ENCODE measurements at places on chromosomes 3 and 15.

GRCh38 chr3:49534581-49535441 lies 19.5 kb upstream of the BSN start:
- no peak for DNase-seq

GRCh38 chr15:40915116-40915661 lies 14.0 kb upstream of the DLL4 start:
- DNase-seq: no peak

- no peak for DNase-seq
These were observed 45.0 kb downstream of the CCR1 start for GRCh38 chr3:46162975-46163555.

DNA sequence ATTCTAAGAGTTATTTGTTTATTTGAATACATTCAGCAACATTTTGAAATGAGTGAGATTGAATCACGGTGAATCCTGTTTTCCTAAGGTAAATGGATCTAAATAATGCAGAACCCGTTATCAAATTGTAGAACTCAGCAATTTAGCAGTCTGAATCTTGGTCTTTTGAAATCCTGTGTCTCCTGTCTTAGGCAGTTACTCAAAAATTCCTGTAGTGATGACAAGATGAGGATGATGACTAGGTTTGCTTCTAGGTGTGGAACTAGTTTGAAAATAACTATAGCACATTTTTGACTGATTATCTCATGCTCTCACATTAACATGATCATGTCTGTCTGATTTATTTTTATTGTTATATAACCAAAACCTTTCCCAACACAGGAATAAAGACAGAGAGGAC lies 115.0 kb downstream of the RAP2B start:
- no peak for DNase-seq

DNA sequence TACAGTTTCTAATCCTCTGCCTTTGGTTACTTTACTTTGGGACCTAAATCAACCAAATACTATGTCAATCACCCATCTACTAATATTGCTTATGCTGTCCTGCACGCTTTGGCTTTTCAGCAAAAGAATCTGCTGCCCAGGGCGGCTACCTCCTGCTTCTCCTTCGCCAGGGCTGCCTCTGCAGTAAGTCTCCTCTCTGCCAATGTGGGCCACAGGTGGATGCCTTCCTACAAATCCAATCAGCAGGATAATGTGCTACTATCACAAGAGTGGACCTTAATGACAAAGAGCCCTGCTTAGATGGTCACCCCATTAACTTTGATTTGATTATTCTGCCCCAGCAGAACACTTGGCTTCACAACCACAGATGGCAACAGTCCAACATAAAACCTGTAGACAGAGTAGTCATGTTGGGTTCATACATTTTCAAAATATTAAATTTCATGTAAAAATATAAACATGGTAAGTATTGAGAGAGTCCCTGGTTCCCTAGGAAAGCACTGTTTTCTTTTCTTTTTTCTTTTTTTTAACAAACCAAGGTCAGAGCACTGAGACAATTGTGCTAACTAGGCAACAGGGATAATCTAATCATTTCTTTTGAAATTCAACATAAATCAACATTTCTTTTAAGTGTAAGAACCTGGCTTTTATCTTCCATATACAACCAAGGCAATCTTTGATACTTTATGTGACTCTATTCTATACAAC lies 298.3 kb downstream of the ZBTB20 start:
- DNase-seq: no peak

GRCh38 chr3:72158639-72159326 lies 373.8 kb upstream of the PROK2 start:
- DNase-seq: no peak

GRCh38 chr3:169133178-169134161 lies 530.0 kb downstream of the MECOM start:
- DNase-seq: peak; percentile 31

GRCh38 chr3:55816794-55817576 lies 329.9 kb upstream of the WNT5A start:
- DNase-seq: no peak

DNA sequence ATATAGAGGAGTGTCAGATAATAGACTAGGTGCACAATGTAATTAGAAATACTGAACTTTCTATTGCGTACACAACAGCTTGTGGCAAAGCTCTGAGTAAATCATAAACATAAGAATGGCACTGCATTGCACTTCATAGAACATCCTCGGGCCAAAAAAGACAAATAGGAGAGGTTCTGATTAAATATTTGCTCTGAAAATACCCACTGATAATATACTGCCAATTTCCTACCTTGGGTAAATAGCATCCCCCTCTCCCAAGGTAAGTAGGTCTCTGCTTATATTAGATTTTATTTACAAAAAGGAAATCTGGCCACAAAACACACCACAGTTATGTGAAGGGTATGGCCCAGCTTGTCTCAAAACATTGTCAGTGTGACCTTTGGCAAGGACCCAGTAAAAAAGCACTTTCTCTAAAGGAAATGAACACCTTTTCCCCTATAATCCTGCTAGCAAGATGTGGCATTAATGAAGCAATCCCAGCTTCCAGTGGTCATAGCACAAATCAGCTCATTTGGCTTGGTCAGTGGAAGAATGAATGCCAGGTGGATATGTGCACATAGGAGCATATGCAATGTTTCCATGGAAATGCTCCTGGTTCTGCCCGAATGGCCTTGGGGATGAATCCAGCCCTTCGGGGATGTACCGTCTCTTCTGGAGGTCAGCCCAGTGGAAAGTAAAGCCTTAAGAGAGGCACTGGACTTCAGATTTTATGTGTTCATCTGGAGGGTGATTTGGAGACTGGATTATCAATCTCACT lies 315.9 kb downstream of the LSAMP start:
- no peak for DNase-seq

DNA sequence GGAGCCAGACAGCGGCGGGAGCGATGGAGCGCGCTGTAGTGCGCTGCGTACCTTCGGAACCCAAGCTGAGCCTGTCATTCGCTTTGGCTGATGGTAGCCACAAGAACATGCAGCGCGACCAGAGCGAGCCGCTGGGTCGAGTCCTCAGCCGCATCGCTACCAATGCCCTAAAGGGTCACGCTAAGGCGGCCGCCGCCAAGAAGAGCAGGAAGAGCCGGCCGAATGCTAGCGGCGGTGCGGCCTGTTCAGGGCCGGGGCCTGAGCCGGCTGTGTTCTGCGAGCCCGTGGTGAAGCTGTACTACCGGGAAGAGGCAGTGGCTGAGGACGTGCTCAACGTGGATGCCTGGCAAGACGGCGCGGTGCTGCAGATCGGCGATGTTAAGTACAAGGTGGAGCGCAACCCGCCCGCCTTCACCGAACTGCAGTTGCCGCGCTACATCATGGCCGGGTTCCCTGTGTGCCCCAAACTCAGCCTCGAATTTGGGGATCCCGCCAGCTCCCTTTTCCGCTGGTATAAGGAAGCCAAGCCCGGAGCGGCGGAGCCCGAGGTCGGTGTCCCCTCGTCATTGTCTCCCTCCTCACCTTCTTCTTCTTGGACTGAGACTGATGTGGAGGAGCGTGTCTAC lies 498 bp downstream of the PDE12 start:
- peak; percentile 38 for DNase-seq

DNA sequence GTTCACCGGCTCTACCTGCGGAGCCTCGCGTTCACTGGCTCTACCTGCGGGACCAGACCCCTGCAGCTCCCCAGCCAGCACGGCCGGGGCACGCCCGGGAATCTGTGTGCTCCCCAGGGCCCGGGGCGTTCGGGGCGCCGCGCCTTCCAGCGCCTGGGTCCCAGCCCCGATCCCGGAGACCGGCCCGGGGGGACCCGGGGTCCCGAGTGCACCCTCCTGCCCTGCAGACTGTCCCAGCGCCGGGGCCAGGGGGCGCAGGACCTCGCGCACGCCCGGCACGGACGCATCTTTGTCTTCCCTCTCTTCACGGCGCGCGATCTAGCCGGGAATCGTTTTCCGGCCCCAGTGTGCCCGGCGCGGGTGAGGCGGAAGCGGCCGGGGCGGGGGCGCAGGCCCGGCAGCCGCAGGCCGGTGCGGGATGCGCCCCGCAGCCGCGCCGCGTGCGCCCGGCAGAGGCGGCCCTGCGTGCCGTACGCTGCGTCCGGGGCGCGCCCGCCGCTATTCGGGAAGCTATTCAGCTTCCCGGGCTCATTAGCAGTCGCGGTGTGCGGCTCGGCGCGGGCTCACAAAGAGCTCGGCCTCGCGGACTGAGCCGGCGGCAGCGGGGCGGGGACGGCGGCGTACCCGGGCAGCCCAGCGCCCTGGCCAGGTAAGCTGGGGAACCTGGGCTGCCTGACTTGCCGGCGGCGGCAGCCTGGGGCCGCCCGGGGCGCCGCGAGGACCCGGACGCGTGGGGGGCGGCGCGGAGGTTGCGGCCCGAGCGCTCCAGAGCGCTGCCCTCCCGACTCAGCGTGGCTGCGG lies at the start of gene APBA2:
TSS of gene APBA2 (plus strand) at position 345 of the 801 bp plus-strand sequence. CDS start 167,911 bp downstream, outside the sequence.
- DNase-seq: no peak

- no peak for DNase-seq
These were observed 394.5 kb downstream of the MFSD1 start for GRCh38 chr3:159196359-159196758.

DNA sequence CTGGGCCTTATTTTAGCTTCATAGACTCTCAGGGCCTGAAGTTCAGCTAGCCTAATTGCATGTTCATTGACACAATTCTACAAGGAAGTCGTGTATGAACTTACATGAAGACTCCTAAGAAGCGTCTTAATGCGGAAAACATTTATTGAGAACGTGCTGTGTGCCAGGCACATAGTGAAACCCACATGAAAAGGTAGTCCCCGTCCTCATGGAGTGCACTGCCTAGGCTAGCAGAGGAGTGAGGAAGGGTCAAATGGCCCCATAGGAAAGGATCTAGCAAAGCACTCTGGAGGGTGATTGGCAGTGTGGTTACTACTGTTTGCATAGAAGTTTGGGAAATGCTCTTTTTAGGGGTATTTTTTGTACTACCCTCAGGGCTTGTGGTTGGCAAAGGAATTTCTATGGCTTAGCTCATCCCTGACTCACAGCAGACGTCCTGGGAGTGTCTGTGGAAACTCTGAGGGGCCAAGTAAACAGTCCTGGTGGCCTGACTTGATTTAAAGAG lies 854 bp upstream of the NPTN start:
- DNase-seq: no peak

GRCh38 chr3:188520466-188520865 lies 366.5 kb downstream of the LPP start:
- DNase-seq: no peak

DNA sequence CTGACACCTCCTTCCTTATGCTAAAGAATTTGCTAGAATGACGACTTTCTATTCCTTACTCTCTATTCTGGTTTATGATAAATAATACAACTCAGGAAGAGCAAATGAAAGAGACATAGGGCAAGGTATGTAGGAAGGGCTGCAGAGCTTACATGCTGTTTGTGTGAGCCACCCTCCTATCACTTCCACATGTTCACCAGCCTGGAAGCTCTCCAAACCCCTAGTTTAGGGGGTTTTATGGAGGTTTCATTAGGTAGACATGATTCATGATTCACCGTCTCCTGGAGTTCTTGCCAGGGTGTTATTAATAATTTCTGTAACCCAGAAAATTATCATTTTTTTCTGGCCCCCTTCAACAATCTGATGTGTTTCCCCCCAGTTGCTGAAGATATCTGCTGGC lies 172.1 kb upstream of the COL8A1 start:
- DNase-seq: no peak

GRCh38 chr15:75114327-75114726 lies 87.4 kb upstream of the C15orf39 start:
- no peak for DNase-seq

- DNase-seq: no peak
These were observed 842.8 kb upstream of the EPHA6 start for GRCh38 chr3:95971573-95971972.

DNA sequence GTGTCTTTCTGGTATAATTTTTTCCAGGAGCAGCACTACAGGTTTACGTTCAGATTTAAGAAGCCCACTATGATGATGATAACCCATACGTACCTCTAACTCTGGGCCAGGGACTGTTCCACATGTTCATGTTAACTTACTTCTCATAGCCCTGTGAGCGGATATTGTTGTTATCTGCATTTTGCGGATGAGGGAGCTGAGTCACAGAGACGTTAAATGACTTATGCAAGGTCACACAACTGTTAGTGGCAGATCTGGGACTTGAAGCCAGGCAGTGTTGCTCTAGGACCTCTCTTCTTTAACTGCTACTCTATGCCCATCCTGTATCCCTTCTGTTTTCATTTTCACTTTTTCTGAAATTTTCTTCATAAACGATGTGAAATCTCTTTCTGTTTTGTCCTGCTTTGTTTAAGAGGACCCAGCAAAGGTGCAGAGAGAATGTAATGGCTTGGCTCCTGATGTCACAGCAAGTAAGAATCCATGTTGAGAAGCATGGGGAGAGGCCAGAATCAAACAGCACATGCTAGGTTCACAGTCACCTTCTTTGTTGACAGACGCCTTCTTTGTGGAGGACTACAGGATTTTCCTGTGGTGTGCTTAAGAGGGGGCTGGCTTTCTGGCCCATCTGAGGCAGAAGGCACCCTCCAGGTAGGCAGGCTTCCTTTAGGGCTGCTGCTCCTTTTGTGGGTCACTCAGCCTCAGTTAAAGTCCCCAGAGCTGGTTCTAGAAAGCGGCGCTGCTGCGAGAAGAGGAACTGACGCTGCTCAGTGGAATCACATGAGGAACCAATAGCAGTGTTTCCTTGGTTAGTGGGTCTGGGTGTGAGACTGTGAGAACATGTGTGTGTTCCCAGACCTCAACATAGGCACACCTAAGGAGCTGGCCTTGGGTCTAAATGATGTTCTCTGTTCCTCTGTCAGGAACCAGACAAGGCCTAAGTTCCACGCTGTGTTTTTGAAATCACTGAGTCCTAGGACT lies 121.6 kb downstream of the TMEM108 start:
- no peak for DNase-seq

DNA sequence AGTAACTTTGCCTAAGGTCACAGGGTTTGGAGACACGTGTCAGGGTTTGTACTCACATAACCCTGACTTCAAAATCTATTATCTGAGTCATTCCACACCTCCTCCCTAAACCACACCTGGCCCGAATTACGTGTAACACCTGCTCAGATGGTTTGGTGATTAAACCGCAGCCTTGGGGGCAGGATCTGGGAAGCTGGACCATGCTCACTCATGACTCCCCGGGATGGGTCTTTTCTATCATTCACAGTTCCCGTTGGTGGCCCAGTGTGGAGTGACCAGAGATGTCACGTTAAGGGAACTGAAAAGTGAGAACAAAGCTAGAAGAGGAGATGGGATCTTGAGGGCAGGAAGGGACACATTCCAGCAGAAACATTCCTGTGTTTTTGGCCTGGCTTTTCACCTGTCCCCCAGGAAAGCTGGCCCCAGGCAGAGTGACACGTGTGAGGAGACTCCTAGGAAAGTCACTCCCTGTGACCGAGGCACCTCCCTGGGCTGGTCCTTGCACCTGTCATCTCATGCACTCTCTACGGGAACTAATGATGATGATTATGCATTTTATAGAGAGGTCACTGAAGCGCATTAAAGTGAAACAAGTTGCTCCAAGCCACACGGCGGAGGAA lies 75.4 kb upstream of the POMGNT2 start:
- no peak for DNase-seq

DNA sequence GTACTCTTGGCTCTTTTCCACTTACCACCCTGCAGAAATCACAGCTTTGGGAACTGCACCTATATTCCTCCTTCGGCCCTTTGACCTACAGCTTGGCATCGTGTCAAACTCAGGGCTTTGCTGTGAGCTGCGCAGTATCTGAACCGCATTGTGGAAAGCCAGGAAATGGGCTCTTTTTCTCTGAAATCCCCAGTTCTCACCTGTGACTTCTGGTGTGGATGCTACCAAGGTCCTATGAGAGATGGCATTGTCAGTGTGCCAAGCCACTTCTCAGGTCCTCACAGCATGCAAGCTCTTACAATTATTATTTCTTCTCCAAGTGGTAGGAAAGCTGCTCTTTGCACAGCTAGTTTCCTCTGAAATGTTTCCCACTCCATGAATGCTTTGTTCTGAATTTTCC lies 450.6 kb upstream of the TBL1XR1 start:
- DNase-seq: no peak
